ENCODE measurements at places on chromosomes 11 and 22. TPM values are rescaled to one million over a fixed set of nuclear protein-coding genes. Genes with fewer than 3 reads are reported as not detected.
A peak's percentile ranks its signal among the peaks of the same experiment; 100 is the strongest.

DNA sequence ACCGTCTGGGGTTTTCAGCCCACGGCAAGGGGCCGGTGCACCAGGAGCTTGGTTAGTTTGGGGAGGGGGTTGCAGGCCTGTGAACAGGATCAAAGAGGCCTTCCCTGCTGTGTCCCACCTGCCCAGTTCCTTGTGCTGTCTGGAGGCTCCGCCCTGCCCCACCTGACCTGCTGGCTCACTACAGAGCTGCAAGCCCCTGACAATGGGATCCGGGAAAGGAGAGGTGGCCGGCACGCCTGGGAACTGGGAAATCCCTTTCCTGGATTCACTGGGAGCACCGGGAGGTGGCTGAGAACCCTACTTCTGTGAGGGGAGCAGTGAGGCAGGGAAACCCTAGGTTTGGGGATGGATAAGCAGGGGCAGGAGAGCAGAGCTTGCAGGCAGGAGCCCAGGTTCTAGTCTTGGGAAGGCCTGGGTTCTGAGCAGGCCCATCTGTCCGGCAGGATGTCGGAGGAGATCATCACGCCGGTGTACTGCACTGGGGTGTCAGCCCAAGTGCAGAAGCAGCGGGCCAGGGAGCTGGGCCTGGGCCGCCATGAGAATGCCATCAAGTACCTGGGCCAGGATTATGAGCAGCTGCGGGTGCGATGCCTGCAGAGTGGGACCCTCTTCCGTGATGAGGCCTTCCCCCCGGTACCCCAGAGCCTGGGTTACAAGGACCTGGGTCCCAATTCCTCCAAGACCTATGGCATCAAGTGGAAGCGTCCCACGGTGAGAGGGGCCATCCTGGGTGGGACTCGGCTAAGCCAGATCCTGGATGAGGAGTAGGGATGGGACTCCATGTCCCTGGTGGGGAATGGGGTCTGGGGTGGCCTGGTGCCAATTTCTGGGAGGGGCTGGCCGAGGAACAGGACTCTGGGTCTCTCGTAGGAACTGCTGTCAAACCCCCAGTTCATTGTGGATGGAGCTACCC is 786 bp downstream of the CAPN1 start:
- DNase-seq: no peak

DNA sequence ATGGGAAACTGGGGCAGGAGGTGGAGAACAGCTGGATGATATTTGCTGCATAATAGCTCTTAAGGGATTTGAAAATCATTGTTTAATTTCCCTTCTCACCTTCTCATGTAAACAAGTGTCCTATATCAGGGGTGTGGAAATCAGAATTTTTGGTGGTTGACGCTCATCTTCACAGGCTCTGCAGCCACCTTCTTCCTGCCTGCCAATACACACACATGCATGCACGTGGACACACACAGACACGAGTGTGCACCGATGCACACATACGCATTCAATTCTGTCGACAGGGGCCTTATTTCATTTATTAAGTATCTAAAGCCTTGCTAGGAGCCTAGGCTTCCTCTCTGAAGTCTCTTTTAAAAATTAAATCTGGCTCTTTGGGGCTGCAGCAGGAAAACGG is 349.4 kb upstream of the NCAM1 start:
- no peak for DNase-seq

DNA sequence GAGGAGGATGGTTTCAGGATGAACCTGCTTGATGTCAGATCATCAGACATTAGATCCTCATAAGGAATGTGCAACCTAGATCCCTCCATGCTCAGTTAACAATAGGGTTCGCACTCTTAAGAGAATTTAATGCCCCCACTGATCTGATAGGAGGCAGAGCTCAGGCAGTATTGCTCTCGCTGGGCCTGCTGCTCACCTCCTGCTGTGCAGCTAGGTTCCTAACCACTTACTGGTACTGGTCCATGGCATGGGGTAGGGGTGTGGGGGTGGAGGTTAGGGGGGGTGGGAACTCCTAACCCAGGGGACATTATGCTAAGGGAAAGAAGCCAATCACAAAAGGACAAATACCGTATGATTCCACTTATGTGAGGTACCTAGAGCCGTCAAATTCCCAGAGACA is 256.5 kb downstream of the TENM4 start:
- DNase-seq: no peak

GRCh38 chr11:37858398-37858797 is 1260.4 kb upstream of the RAG2 start:
- no peak for DNase-seq

DNA sequence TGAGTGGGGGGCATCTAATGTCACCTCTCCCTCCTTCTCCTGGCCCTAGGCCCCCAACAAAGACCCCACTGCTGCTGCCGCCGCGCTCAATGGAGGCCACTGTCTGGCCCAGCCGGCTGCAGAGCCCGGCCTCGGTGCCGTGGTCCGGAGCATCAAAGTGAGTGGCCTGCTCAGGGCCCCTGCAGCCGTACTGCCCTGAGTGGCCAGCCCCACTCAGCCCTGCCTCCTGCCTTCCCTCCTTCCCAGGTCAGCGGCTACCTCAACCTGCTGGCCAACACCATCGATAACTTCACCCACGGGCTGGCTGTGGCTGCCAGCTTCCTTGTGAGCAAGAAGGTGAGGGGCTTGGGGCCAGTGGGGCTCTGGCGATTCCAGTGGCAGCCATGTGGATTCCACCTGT is 5.0 kb downstream of the SLC39A13 start:
- DNase-seq: no peak

DNA sequence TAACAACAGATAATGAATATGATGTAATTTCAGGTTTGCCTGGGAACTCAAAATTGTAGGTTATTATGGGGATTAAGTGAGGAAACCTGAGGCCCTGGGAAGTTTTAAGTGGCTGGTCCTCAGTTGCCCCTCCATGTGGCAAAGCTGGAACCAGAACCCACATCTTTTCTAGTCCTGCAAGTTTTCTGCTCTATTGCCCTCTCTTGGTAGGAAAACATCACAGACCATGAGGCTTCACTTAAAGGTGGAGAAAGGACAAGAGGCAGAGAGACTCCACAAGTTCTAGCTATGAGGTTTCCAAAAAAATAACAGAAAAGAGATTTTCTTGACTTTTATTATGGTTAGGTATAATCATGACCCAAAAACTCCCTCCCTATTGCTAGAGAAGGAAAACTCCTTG is 115.5 kb upstream of the DDI1 start:
- no peak for DNase-seq

DNA sequence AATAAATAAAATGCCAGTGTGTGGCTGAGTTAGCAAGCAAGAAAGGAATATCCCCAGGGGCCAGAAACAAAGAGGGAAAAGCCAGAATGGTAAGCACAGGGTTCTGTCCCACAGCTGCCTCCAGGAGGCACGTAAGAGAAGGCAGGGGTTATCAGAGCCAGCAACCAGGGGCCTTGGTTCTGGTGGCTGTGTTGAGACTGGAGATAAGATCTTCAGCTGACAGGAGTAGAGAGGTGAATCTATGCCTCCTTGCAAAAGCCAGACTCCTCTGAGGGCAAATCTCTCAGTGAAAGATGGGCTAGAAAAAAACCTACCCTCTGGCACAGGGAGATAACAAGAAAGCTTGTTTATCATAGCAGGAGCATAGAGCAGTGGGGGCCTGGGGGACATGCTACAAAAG is 29.8 kb upstream of the NFAM1 start:
- DNase-seq: no peak

DNA sequence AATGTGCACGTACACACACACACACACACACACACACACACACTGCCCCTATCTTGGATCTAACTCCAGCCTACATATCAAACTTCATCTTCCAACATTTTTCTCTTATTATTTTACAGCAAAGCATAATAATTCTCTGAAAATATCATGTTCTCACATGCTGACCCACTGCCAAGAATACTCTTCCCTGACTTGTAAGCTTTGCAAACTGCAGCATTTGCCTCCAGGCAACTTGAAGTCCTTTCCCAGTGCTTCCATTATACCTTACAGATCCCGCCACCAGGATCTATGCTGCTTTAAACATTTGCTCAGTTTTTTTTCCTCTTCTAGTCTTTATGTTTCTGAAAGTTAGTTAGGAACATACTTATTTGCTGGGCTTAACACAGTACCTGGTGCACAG is 483.3 kb upstream of the ARHGAP42 start:
- DNase-seq: no peak

- no peak for DNase-seq
These were observed 2.9 kb upstream of the AKIP1 start for GRCh38 chr11:8908099-8908498.

DNA sequence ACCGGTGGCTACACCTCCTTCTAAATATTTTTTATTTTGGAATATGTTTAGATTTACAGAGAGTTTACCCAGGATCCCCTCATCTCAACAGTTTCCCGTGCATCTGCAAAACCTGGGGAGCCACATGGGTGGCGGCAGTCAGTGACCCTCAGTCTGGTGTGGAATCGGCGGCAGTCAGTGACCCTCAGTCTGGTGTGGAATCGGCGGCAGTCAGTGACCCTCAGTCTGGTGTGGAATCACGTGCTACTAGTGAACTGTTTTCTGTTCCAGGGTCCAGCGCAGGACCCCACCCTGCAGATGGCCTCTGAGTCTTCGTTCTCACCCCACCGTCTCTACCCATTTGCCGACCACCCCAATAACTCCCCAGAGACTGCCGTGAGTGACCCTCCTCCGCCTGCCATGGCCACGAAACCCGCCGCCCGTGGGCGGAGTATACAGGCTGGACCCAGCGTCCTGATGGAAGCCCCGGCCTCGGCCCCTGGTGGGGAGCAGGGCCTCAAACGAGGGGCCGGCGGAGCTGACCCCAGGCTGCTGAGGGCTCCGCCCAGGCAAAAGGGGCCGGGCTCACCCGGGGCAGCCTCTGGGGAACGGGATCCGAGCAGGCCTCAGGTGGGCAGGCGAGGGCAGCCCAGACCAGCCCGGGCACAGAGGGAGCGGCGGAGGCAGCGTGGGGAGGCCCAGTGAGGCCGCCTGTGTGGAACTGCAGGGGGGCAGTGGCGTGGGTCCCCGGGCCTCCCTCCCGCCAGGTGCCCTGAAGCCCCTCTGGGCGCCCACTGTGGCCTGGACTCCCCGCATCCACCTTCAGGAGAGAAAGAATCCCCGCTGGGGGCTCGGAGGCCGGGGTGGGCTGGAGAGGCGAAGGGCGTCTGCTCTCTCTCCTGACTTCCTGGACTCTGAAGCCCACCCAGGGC is 2.5 kb downstream of the IL17REL start:
- DNase-seq: no peak

DNA sequence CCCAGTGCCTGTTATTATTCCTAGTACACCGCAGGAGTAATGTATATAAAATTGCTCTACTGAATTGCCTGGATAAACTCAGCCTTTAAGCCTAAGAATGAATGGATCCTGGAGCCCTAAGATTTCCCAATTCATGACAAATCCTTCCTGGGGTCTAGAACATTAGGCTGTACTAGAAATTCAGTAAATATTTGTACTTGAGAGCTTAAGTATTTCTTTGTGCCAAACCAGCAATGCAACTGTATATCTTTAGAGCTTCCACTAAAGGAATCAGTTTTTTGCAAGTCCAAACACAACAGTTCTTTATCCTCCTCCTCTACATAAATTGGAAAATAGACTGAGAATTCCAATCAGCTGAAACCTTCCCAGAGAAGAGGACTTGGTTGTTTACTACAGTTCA is 65.6 kb downstream of the FAM168A start:
- no peak for DNase-seq

DNA sequence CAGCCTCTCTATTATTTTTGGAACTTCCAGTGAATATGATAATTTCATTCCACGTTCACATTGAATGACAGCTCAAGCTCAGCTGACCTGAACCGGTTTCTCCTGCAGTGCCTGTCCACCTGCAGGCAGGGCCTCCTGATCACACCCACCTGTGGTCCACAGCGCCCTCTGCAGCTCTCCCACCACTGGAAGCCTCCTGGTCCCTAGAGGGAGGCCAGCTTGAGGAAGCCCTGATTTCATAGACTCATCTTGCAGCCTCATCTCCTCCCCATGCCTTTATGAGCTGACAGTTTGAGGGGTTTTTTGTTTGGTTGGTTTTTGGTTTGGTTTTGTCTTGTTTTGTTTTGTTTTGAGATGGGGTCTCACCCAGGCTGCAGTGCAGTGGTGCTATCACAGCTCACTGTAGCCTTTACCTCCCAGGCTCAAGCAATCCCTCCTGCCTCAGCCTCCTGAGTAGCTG is 29.9 kb upstream of the MALAT1 start:
- no peak for DNase-seq

DNA sequence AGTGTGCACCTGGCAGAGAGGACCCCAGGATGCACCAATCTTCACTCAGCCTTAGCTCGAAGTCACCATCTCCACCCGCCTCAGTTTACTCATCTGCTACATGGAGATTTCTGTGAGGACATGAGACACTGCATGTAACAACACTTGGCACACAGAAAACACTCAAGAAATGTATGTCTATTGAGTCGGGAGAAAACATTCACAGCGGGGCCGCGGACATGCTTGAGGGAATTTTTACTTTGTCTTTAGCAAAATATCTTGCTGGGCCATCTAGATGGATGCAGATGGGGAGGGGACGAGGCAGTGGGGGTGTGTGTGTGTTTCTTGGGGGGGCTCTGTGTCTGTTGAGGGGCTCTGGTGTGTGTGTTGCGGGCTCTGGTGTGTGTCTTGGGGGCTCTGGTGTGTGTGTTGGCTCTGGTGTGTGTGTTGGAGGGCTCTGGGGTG is 28.4 kb upstream of the RFPL3 start:
- DNase-seq: no peak

- DNase-seq: peak; percentile 96
These were observed at the start of gene CTTN for GRCh38 chr11:70397983-70398833. Gene CTTN (plus strand): TSS chr11:70398529. CDS start chr11:70407298, 8,769 bp downstream.

GRCh38 chr22:45742866-45743450 is 71.3 kb downstream of the ATXN10 start:
- no peak for DNase-seq

GRCh38 chr22:40855979-40856512 is 393 bp downstream of the ST13 start:
- peak; percentile 5 for DNase-seq

- no peak for DNase-seq
These were observed at the start of gene MMP7 for GRCh38 chr11:102530558-102530957. Gene MMP7 (minus strand): TSS chr11:102530747. CDS start chr11:102530700, 47 bp downstream.

GRCh38 chr11:23563591-23563990 is 703.3 kb upstream of the CCDC179 start:
- DNase-seq: no peak

DNA sequence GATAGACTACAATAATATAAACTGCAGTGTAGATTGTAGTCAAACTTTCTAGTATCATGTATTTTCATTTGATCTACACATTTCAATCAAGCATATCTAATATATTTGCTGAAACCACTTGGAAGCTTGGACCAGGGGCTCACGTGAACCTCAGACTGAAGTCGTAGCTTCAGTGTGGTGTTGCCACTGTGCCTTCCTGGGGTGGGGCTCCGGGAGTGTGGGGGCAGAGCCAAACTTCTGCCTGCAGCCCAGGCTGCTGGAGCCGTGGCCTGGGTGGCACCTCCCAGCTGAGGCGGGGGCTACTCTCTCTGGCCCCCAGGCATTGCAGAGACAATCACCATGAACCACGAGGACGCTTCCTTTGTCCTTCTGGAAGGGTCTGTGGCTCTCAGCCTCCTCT is 36.3 kb upstream of the IGSF9B start:
- DNase-seq: no peak

GRCh38 chr11:134532921-134533421 is 120.9 kb upstream of the B3GAT1 start:
- DNase-seq: no peak

The CYTH4 gene
- 2.9 TPM for total RNA-seq

The IGLL1 gene
- total RNA-seq: not detected

The VPREB3 gene
- not detected for total RNA-seq

The ANO9 gene
- total RNA-seq: not detected

The LIF gene
- not detected for total RNA-seq

The CHRM1 gene
- 14.3 TPM for total RNA-seq

The TIGD3 gene
- 5.3 TPM for total RNA-seq

The TYR gene
- not detected for total RNA-seq

The ZNF74 gene
- total RNA-seq: 39.9 TPM

The APOC3 gene
- total RNA-seq: not detected
